Activated CD4-positive, alpha-beta T cell treated with anti-CD3 and anti-CD28 coated beads for 36 hours (primary cell): ENCODE measurements at places on chromosomes 7 and 10.

- no peak overlapping the region for H3K4me3 ChIP-seq
- no peak overlapping the region for H3K27ac ChIP-seq
- no peak for DNase-seq
- no peaks in the 10 kb centered on the region for H3K36me3 ChIP-seq
- H3K4me1 ChIP-seq = no peaks in the 10 kb centered on the region
Observed at GRCh38 chr7:101553018-101553770, 75.9 kb downstream of the MYL10 start.

GRCh38 chr10:6005856-6006395 is 28.6 kb upstream of the IL15RA start:
- peaks cover 2% of the 10 kb centered on the region for H3K27me3 ChIP-seq
- peaks cover 2% of the 10 kb centered on the region for H3K36me3 ChIP-seq
- H3K27ac ChIP-seq = no peak overlapping the region
- H3K4me3 ChIP-seq = no peak overlapping the region
- no peak for DNase-seq

GRCh38 chr7:84490661-84491060 is 296.1 kb upstream of the SEMA3A start:
- no peaks in the 10 kb centered on the region for H3K36me3 ChIP-seq
- DNase-seq = no peak
- H3K4me1 ChIP-seq = no peaks in the 10 kb centered on the region
- no peak overlapping the region for H3K4me3 ChIP-seq
- H3K27me3 ChIP-seq = no peaks in the 10 kb centered on the region

DNA sequence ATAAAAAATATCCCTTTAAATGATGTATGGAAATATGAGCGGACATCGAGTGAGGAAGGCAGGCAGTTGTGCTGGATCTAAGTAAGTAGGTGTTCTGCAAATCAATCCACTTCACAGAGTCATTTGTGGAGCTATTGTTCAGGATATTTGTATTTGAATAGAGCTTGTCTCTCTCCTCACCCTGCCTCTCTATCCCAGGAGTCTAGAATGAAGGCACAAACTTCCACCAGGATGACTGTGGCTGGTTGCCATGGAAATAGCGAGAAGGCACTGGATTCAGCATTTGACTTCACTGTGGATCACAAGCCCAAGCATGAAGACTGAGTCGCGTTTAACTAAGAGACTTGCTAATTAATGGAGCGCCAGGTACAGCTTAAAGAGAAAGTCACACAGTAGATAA is 53.2 kb downstream of the NPY start:
- H3K27me3 ChIP-seq = peaks cover 22% of the 10 kb centered on the region
- H3K36me3 ChIP-seq = no peaks in the 10 kb centered on the region
- no peak overlapping the region for H3K27ac ChIP-seq

- no peak overlapping the region for H3K4me3 ChIP-seq
- no peaks in the 10 kb centered on the region for H3K4me1 ChIP-seq
- H3K27ac ChIP-seq = no peak overlapping the region
- peaks cover 19% of the 10 kb centered on the region for H3K27me3 ChIP-seq
- no peaks in the 10 kb centered on the region for H3K36me3 ChIP-seq
Observed at GRCh38 chr7:113054938-113055337, 31.7 kb downstream of the GPR85 start.

GRCh38 chr7:81383846-81384245 is 386.0 kb downstream of the HGF start:
- no peaks in the 10 kb centered on the region for H3K27me3 ChIP-seq
- H3K4me3 ChIP-seq = no peak overlapping the region
- H3K36me3 ChIP-seq = no peaks in the 10 kb centered on the region
- DNase-seq = no peak
- H3K4me1 ChIP-seq = no peaks in the 10 kb centered on the region

DNA sequence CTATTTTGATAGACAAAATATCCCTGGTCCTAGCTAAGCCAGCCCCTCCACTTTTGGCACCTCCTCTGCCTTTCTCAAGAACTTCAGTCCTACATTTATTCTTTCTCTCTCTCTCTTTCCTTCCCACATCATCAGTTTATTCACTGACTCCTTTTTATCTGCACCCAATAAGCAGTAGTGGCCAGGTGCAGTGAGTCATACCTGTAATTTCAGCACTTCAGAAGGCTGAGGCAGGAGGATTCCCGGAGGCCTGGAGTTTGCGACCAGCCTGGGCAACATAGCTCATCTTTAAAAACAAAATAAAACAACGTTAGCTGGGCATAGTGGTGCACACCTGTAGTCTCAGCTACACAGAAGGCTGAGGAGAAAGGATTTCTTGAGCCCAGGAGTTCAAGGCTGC is 19.4 kb upstream of the NRP1 start:
- no peak for DNase-seq
- H3K27ac ChIP-seq = no peak overlapping the region
- H3K36me3 ChIP-seq = no peaks in the 10 kb centered on the region
- no peaks in the 10 kb centered on the region for H3K4me1 ChIP-seq
- H3K4me3 ChIP-seq = no peak overlapping the region

DNA sequence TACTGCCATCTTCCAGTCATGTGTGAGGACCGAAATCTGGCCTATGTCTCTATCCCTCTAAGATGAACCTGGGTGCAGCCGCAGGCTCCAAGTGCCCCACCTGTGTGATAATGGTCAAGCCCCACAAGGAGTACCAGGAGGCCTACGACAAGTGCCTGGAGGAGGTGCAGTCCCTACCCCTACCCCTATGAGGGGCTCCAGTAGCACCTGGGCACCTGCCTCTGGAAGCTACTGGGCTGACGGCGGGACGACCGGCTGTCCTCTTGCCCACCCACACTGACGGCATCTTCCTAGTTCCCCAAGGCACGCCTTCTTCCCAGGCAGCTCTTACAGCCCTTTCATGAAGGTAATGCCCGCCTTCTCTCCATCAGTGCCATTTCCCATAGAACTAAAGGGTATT is 47.4 kb downstream of the HOXA1 start:
- H3K27me3 ChIP-seq = no peaks in the 10 kb centered on the region
- H3K27ac ChIP-seq = no peak overlapping the region
- no peak overlapping the region for H3K4me3 ChIP-seq

DNA sequence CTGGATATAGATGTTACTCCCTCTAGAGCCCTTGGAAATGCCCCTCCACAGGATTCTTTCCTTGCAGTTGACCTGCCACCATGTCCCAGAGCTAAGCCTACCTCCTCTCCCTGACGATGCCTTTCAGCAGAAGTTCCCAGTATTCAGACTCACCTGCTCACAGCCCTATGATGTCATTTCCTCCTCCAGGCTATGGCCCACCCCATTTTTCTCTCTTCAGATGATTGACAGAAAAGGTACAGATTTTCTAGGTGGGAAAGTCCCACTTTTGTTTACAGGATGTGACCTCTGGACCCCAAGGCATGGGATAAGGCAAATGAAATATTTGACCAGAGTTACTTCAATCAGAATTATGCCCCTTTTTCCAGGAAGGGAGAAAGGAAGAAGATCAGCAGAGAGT is 280.2 kb upstream of the PHYHIPL start:
- no peaks in the 10 kb centered on the region for H3K36me3 ChIP-seq
- no peaks in the 10 kb centered on the region for H3K27me3 ChIP-seq
- DNase-seq = no peak
- no peaks in the 10 kb centered on the region for H3K4me1 ChIP-seq
